ENCODE measurements at places on chromosomes 5 and 9.

GRCh38 chr9:114503522-114504340 is 1.5 kb downstream of the WHRN start:
- DNase-seq, result no peak

GRCh38 chr9:74771672-74772071 is 116.0 kb downstream of the TRPM6 start:
- DNase-seq, result no peak

GRCh38 chr9:26551971-26552370 is 340.6 kb downstream of the CAAP1 start:
- no peak for DNase-seq

DNA sequence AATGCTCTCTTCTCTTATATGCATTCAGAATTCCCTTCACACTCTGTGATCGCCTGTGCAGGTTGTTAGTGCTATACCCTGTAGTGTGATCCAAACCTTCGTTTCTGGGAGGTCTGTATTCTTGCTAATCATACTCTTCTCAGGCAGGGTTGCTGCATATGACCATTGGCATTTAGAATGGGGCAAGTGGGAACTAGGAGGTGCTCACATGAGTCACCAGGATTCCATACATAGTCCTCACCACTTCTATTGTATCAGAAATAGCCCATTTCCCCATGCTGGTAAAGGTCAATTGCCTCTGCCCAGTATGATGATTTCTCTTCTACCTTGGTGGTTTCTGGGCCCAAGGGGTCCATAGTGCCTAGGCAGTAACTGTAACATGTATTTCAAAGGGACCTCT is 443.5 kb upstream of the CDH6 start:
- no peak for DNase-seq

DNA sequence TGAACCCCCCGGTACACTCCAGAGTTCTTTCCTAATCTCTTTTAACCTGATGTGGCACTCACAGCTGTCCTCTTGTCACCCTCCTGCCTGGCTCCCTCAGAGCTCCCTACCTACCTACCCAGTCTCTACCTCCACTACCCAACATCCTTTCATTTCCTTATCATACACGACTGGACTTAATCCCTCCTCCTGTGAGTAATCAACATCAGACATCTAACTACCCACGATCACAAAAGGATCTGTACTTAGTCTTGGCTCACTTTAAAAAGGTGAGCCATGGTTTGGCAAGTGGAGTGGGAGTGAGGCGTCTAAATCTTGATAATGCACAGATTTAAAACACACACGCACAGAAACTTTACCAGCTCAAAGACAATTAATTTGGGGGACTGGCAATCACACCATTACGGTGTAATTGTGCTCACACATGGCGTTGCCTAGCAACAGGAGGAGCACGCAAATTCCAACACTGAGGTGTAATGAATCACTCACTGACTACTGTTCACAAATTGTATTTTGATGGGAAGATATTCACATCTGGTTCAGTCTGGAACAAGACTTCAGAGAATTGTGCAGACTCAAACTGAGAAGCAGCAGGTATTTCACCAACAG is 235.9 kb downstream of the EPB41L4A start:
- DNase-seq, result no peak

DNA sequence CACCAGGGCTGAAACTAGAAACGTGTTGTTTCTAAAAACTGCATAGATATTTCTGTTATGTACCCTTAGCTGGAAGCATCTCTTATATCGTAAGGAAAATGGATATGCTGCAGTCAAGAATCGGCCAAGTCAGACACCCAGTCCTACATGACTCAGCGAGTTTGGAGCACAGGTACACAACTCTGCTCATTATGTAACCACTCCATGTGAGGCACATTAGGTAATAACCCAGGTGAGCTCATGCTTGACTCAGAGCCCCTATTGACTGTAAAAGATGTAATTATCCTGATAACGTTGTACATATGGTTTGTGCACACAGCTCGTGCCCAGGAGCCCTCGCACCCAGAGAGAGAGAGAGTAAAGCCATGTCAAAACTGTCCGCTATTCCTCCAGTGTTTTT is 593.7 kb upstream of the ACO1 start:
- DNase-seq, result no peak

DNA sequence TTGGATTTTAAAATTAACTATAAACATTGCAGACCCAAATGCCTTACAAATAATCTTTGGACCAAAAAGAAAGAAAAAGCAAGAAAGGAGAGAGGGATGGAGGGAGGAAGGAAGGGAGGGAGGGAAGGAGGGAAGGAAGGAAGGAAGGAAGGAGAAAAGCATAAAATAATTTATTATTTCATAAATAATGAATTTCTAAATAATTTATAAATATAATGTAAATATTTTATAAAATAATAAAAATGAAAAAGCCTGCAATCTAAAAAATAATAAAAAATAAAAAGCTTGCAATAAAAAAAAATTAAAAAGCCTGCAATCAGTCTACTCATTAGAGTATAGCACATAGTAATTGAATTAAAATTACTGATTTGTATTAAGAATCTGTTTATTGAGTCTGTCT is 614.3 kb downstream of the ISL1 start:
- no peak for DNase-seq

DNA sequence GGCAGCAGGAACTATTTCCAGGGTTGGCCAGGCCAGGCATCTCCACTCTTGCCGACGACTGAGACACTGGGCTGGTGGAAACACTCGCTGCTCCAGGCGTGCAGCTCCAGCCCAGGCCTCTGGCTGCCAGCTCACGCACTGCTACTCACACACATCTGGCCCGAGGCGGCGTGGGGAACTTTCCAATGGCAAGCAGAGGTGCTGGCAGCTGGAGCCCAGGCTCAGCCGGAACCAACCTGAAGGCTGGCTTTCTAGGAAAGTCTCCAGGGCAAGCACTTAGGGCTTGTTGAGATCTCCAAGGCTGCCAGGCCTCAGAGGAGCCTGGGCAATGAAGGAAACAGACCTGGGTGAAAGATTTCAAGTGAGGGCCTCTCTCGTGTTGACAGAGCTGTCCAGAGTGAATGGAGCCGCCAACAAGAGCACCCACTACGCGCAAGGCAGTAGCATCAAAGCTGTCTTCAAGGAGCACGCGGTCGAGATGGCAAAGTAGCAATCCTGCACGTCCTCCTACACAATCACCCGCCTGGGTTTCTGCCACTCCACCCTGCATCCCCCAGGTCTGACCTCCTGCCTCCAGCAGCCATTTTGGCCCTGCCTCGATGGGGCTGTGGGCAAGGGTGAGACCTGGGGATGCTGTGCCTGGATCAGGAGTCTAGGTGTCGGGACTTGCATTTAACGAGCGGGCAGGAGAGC is 14.4 kb downstream of the SH3PXD2B start:
- DNase-seq, result no peak

DNA sequence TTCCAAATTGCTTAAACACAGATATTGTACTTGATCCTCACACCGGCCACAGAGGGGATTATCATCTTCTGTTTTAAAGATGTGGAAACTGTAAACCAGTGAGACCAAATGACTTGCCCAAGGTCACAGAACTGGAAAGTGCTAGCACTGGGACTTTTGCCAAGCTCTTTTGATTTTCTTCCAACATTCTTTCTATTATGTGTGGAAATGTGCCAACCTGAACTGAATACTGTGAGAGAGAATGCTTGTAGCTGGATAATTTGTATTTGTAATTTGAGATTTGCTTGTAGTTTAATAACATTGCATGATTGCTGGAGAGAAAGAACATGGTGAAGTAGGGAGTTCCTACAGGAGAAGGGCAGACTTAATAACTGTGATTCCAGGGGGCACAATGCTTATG is 977.9 kb upstream of the NUDT12 start:
- no peak for DNase-seq

GRCh38 chr5:168076561-168076991 is 214.9 kb upstream of the WWC1 start:
- no peak for DNase-seq

GRCh38 chr9:128055344-128056040 is 11.6 kb downstream of the NAIF1 start:
- DNase-seq, result no peak

DNA sequence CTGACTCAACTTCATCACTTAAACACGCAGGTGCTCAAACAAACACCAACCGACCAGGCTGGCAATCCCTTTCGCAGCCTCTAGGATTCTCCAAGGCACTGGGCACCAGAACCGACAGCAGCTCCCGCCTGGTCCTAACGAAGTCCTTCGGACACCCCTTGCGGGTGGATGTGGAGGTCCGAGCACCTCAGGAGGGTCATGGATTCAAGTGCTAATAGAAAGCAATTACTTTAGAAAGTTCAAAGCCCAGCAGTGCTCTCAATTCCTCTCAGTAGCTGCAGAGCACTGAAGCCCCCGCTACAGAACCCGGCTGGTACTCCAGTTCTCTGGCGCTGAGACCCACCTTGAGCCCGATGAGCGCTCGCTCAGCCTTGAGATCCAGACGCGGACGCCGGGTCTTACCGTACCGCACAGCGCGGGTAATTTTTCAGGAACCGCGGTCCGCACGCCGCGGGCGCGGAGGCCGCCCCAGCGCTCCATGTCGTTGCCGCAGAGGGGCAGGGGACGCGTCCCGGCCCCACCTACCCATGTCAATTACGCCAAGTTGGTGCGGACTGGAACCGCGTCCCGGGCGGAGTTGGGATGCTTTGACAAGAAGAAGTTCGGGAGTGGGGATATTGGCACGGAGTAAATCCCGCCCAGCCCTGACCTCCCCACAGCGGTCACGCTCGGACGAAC is 638 bp downstream of the MARCHF3 start:
- DNase-seq, result peak; percentile 15

GRCh38 chr5:150156027-150156368 is 353 bp upstream of the PDGFRB start:
- DNase-seq, result no peak

DNA sequence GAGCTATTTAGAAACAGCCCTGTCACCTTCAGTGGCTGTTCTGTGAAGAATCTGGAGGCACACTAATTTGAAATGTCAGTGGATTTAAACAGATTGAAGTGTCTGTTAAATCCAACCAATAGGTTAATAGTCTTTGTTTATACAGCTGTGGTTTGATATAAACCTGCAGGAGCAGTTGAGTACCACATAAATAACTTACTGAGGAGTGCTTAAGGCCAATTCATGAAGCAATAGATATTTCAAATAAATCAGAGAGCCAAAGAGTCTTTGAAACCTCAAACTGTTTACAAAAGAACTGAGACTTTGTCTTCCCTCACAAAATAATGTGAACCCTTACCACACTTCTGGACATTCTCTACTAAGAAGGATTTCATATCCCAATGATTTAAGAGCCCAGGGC is 111.9 kb downstream of the FEM1C start:
- no peak for DNase-seq

DNA sequence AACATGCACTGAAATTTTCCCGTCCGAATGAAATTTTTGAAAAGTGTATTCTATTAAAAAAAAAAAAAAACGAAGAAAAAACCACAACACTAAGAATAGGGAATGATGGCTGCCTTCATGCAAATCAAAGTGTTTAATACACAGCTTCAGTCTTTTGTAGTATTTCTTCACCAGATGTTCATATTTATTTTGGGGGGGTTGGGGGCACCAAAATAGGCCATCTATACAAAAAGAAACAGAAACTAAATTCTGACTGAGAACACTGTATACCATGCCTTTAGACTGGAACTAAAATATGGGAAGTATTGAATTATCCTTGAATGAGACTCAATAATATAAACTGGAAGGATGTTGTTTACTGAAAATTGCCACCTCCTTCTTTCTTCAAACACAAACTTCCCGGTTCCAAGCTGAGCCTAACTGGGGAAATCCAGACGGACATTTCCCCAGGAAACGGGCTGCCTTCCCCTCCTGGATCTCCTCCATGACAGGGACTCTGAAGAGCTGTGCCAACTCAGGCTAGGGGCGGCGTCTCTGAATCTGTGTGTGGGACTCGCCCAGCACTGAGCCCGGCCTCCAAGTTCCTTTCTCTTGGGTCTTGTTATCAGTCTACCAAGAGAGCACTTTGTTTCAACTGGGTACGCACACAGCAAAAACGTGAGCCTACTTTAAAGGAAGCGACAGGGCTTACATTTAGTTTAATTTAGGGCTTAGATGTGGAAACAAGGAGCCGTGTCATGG is 511.3 kb upstream of the ADAMTS16 start:
- no peak for DNase-seq

- DNase-seq, result no peak
Measured at GRCh38 chr9:126965541-126966428, 51.2 kb downstream of the RALGPS1 start.

DNA sequence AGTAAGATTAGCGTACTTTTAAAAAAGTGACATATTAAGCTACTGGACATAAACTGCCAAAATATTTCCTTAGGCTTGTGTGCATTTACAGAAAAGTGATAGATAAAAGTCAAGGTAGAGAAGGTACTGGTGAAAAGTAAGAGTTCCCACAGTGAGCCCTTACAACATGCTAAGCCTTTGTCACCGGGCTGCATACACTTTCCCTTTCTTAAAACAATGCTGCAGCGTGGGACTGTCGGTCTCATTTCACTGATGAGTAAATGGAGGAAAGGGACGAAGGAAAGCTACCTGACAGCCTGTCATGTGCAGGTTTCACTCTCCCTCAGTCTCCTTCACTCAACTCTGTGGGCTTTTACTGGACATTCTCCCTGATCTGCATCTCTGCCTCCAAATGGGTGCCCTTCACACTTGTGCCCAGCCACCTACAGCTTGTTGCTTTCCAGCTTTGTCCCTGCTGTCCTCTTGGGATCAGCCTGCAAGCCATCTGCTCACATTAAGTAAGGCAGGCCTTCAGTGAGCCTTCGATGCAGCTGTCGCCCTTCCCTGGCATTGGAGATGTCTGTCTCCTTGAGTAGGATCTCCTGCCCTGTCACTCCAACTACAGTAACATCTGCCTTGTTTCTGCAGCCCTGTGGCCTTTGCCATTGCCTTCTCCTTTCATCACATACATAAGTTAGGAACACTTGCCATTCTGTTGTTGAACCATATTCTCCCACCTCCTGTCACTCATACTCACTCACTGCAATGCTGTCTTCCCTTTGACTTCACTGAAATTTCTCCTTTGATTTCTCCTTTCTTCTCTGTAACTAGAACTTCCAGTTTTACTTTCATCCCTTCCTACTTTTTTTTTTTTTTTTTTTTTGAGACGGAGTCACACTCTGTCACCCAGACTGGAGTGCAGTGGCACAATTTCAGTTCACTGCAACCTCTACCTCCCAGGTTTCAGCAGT is 9.3 kb upstream of the ROPN1L start:
- no peak for DNase-seq

DNA sequence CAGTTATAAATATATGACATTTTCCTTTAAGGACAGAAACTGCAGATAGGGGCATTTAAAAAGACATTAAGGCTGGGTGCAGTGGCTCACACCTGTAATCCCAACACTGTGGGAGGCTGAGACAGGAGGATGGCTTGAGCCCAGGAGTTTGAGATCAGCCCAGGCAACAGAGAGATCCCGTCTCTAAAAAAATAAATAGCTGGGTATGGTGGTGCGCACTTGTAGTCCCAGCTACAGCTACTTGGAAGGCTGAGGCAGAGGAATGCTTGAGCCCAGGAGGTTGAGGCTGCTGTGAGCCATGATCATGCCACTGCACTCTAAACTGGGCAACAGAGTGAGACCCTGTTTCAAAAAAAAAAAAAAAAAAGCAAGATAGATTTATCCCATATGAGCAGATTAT is 63.6 kb downstream of the CSNK1A1 start:
- DNase-seq, result no peak

DNA sequence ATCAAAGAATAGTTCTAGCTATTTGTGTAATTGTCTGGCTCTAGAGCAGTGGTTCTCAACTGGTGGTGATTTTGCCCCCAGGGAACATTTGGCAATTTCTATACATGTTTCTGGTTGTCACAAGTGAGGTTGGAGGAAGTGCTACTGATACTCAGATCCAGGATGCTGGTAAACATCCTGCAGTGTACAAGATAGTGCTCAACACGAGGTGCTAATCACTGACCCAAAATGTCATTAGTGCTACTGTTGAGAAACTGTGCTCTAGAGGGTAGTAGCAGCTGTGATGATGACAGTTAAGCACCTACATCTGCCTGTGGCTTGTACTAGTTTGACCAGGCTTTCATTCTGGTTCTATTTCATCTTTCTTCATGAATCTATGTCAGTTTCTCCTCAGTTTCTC is 22.1 kb downstream of the LRRC19 start:
- DNase-seq, result no peak
